SK-MEL-5 (cell line): ENCODE measurements at places on chromosomes 6 and 20.
A peak's percentile ranks its signal among the peaks of the same experiment; 100 is the strongest.

DNA sequence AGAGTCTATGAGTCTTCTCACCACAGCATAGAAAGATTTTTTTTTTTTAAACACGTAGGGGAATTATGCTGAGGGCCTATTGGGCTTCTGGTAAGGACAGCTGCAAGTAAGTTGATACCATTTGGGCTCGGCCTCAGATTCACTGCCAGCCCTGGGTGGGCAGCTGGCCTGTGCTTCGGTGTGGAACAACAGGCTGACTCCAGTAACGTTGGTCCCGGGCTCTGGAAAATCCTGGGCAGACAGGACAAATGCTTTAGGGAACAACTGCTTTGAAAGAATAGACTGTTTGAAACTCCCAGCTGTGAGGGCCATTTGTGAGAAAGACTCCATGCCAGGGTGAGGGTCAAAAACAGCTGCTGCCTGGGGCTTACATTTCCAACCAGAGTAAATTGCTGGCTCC is 366.5 kb downstream of the QKI start:
- no peak for DNase-seq

DNA sequence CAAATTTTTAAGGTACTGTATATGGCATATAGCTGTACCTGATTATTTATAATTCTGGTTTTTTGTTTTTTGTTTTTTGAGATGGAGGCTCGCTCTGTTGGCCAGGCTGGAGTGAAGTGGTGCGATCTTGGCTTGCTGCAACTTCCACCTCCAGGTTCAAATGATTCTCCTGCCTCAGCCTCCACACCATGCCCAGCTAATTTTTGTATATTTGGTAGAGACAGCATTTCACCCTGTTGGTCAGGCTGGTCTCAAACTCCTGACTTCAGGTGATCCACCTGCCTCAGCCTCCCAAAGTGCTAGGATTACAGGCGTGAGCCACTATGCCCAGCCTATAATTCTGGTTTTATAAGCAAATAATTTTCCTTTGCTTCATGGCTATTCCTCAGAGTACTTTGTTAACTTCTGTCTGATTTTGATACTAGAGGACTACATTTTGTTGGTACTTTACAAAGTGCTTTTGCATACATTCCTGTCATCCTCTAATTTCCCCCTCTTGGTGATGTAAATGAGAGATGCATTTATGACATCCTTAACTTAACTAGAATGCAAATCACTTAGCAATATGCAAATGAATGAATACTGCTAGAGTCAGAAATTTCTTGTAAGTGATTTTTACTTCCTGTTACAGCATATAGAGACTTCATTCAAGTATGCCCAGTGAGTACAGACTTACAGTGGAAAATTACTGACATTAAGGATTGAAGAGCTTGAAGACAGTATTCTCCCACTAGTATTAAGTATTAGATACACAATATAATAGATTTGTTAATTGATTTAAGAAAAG is 35.7 kb upstream of the ARID1B start:
- DNase-seq, result no peak

GRCh38 chr6:150722614-150723344 is 123.1 kb downstream of the PLEKHG1 start:
- DNase-seq, result no peak

DNA sequence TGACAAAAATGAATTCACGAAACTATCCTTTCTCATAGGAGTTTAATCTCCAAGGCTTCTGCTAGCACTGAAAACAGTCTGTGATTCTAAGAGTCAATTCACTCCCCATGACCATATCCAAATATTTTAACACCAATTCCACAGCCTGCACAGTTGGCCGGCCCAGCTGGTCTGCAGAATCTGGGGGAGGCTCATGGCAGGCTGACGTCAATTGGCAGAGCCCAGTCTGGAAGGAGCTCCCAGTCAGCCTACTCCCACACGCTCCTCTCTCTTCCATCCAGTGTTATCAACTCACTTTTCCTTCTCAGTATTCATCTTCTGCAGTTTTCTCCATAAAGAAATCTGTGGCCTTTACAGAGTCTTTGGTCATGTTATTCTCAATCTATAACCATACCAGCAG is 111.0 kb downstream of the TBXT start:
- DNase-seq, result no peak

DNA sequence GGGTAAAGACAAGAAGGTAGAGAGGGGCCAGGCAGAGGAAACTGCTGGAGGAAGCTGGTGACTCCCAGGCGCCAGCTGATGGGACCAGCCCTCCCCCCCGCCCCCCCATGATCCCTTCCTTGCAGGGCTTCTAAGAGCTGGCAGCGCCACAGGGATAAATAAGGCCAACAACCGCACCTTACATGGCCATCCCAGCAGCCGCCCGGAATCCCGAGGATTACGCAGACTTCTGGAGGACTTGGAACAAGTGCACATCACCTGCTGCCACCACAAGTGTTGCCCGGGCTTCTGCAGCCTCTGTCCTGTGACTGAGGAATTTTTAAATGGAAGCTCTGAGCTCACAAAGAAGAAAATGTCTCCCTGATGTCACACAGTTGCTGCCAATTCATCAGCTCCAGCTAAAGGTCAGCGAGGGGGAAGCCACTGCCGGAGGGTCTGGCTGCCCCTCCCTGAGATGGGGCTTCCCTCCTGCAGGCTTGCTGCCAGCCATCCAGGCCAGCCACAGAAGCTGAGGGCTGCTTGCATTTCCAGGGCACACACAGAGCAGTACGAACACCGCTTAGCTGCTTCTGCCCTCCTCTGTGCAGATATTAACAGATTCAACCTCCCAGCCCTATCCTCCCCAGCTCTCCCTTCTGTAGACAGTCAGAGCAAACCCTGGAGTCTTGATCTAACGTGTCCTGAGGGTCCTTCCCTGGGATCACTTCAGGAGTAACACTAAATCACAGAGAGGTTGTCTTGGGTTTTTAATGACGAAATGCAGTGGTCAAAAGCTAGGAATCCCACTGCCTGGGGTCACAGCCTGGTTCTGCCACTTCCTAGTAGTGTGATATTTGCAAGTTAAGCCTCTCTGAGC is 38.6 kb upstream of the PIM1 start:
- DNase-seq, result peak; percentile 22

DNA sequence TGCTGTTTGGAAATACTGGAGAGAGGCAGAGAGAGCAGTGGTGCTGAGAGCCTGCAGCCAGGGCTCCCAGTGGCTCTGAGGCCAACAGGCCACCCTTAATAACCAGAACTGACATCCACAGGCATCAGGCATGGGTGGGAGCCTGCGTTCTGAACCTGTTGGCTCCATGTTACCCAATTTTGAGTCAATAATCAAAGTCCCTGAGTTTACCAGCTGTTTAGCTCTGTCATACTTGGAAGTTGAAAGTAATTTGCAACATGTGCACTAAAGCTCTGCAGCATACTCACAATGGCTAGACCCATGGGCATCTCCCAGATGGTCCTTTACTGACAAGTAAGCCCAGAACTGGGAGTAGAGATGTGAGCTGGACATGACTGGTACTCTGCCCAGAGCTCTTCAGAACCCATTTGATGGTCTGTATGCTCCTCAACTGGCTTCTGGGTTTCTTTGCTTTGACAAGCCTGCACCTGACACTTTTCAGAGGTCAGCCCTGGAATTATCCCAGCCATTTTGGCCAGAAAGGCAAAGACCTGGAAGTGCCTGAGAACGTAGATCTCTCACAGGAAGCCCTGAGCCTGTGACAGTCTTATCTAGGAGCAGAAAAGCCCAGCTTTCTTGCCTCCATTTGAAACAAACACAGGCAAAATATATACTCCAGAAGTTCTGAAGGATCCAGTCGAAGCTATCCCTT is 122.4 kb upstream of the CITED2 start:
- DNase-seq, result no peak

DNA sequence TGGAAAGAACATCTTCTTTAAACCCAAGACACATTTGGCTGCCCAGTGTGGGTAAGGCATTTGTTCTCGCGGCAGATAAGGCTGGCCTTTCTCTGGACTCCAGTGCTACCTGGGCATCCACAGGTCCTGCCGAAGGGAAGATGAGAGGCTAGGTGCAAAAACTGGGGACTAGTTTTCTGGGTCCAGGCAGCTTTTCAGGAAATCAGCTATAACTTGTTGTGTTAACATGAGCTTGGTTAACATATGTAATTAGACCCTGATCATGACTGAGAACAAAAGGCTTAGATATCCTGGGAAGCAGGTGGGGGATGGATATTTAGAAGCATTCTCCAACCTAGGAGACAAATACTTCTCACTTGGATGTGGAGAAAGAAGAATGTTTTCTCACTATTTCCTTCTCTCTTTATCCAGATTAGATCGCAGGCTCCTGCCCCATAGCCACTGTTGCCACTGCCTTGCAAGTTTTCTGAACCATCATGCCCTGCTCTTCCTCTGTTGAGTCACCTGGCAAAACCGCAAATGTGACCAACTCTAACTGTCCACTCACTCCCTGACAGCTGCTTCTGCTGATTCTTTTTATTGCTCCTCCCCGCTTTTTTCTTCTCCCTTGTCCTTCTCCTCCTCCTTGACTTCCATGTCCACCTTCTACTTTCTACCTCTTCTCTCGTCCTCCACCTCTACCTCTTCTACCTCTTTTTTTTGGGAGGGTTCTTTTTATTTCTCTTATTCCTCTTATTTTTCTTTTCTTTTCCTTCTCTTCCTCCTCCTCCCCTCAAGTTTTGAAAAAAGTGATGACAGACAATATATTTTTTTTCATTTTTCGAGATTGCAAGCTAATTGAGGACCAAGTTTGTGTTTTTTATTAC is 258.1 kb downstream of the UTRN start:
- no peak for DNase-seq

- DNase-seq, result no peak
These were observed 202.3 kb upstream of the RIN2 start for GRCh38 chr20:19555726-19556125.

- no peak for DNase-seq
These were observed 32.7 kb upstream of the COL10A1 start for GRCh38 chr6:116158641-116159040.

- no peak for DNase-seq
These were observed 33.9 kb upstream of the ZBTB24 start for GRCh38 chr6:109516929-109517328.

- DNase-seq, result no peak
These were observed 42.3 kb upstream of the FRMD1 start for GRCh38 chr6:168121303-168121665.

DNA sequence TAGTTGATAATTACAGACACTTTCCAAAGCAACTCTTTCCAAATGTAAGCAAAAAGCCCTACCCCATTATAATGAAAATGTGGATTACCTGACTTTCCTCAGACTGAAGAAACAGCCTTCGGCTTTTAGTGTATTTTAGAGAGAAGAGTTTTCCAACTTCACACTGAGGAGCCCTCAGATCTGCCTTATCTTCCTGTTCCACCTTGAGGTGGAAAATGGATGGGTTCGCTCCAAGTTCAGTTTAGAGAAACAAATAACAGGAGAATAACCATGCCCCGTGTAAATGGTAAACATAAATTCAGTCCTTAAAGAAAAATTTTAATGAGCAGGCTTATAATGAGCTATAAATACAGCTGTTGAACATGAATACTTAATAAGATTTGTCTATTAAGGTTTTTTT is 21.1 kb upstream of the MTHFD1L start:
- DNase-seq, result no peak
